ENCODE measurements at places on chromosomes 6 and 20. TPM values are rescaled to one million over a fixed set of nuclear protein-coding genes. Genes with fewer than 3 reads are reported as not detected.

Gene HDAC2
- 78.8 TPM for total RNA-seq

Gene RAB23
- total RNA-seq = 7.1 TPM

Gene PGC
- not detected for total RNA-seq

Gene C6orf132
- 2.5 TPM for total RNA-seq

Gene LPIN3
- 14.3 TPM for total RNA-seq

Gene RIPPLY2
- not detected for total RNA-seq

Gene FILIP1
- total RNA-seq = 0.32 TPM

Gene TPX2
- 100 TPM for total RNA-seq

Gene LAMA2
- 0.30 TPM for total RNA-seq
